Iris pigment epithelial cell (primary cell): ENCODE measurements at places on chromosomes 2 and 18.

DNA sequence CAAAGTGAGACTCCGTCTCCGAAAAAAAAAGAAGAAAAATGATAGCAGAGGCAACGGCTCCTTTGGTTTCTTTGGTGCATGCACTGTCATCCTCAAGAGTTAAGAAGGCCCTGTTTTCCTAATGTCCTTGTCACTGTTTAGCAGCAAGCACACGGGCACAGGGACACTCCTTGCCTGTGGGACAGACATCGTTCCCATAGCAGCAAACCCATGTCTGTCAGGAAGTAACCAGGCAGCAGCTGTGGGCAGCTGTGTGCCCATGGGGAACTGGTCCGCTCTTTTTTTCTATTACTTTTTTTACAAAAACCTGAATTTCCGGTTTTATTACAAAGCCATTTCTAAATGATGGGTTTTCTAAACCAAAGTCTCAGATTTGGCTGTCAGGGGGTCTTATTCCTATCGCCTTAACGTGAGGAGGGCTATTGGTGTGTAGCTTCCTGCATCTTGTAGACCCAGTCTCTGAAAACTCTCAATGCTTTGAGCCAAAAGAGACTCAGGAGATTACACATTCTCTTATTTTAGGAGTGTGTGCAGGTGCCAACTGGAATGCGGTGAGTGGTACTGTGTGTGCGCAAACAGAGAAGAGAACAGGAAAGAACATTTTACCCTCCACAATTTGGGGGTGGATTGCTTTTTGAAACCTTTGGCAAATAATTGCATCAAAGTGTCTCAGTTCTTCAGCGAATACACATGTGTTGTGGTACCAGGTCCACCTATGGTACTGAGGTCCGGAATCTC lies 109.6 kb downstream of the COLEC12 start:
- no peak for DNase-seq

GRCh38 chr18:11994336-11994702 lies 13.0 kb downstream of the IMPA2 start:
- DNase-seq = peak; percentile 86

DNA sequence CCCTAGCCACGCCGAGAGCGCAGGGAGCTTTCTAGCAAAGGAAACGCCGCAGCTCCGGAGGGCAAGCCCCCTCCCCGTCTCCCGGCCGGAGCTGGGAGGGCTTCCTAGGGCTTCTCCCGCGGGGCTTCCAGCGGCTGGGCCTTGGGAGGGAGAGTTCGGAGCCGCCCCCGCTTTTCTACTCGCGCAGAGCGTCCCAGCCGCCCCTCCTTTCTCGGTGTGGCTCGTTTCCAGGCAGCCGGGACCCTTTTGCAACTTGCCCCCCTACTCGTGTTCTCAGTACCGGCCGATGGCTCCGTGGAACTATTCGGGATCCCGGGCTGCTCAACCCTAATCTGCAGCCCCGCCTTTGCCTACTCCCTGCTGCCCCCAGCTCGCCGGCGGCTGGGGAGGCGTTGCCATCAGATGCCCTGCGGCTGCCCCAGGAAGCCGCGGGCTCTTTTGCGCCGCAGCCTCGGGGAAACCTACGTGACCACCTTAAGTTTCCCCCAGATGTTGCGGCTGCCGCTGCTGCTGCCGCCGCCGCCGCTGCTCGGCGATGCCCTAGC lies 1.5 kb upstream of the NR4A2 start:
- peak; percentile 50 for DNase-seq

DNA sequence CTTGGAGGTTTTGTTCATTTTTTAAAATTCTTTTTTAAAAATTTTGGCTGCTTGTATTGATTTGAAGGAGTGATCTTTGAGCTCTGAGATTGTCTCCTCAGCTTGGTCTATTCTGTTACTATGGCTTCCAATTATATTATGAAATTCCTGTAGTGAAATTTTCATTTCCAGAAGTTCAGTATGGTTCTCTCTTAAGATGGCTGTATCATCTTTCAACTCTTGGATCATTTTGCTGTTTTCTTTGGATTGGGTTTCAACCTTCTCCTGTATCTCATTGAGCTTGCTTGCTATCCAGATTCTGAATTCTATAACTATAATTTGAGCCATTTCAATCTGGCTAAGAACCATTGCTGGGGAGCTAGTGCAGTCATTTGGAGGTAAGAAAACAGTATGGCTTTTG lies 270.8 kb upstream of the NT5C1B start:
- no peak for DNase-seq

DNA sequence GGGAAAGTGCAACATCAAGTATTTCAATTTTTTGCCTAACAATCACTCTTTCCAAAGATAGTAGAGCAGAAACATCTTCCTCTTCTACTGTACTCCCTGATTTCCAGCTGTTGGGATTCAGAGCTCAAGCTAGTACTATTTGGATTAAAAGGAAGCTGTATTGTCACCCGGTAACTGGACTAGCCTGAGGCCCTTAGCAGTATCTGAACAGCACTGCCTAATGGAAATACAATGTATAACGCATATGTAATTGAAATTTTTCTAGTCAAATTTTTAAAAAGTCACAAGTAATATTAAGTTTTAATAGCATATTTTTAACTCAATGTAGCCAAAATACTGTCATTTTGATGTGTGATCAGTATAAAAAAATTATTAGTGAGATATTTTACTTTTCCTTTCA lies 86.2 kb downstream of the COX7A2L start:
- DNase-seq = no peak

GRCh38 chr18:29225351-29225750 lies 1048.4 kb upstream of the CDH2 start:
- peak; percentile 28 for DNase-seq

DNA sequence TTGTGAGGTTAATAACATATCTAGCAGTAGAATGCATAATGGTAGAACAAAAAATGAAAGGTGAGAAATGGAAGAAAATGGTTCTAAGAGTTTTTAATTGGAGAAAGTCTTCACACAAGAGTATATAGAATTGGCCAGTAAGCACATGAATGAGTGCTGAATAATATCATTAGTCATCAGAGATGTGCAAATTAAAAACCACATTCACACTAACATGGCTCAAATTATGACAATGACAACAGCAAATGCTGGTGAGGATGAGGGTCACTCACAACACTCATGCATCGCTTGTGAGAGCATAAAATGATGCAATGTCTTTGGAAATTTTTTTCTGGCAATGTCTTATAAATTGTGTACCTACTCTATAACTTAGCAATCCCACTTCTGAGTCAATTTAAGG lies 1355.4 kb upstream of the ACVR2A start:
- peak; percentile 9 for DNase-seq

- DNase-seq = no peak
These were observed 2.3 kb upstream of the NPPC start for GRCh38 chr2:231928481-231928880.

GRCh38 chr2:205698286-205699268 lies 16.3 kb downstream of the NRP2 start:
- DNase-seq = peak; percentile 63

- peak; percentile 41 for DNase-seq
These were observed 249.8 kb downstream of the ANAPC1 start for GRCh38 chr2:111634050-111634794.

- peak; percentile 29 for DNase-seq
These were observed 33.0 kb upstream of the CCDC150 start for GRCh38 chr2:196606516-196606915.

DNA sequence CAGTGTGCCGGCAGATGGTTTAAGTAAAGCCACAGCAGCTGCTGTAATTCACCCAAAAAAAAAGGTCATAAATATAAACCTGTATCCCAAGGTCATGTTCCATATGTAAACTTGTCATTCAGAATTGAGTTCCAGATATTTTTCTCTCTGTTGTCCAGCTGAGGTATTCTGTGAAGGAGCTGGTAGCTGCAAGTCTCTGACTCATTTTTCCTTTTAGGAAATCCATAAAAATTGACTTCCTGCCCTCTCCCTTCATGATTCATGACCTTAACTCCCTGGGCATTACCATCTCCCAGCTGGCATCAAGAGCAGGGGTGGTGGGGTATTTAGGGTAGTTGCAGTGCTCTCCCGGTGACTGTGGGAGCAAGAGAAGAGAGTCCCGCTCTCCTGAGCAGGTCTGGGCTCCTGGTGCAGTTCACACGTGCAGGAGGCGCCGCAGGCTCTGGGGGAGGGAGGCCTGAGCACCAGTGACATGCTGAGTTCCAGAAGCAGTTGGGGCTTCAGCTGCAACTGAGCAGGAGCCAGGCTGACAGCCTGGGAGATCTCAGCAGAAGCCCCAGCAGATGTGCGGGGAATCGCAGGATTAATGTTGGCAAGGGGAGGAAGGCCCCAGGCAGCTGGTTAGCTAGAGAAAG lies 192.6 kb downstream of the MGAT5 start:
- peak; percentile 22 for DNase-seq

DNA sequence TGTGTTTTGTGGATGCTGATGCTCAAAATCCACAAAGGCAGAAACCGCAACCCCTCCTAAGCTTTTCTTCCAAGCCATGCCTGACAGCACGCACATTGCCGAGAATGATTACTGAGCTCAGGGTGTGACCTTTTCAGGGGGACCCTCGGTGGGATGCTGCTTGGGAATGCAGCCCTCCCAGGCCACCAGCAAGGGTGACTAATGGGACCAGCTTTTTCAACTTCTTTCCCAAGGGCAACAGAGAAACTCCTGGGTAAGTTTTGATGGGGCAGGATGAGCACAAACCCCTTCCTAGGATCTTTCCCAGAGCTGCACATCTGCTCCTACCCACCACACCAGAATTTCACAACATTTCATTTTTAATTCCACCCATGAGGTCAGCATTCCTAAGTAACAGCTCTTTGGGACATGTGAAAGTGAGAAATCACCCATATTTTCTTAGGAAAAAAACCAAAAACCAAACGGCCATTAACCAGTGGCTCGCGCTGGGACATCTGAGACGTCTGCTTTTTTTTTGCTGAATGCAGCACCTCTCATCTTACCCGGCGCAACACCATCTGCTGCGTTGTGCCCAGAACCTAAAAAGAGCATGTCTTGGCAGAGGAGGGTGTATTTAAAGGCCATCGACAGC lies 119.0 kb downstream of the ARL4C start:
- DNase-seq = peak; percentile 40
